ENCODE measurements at places on chromosomes 7 and 10.

- no peak for DNase-seq
These were observed 78.1 kb downstream of the INHBA start for GRCh38 chr7:41624818-41625217.

- no peak for DNase-seq
These were observed 114.5 kb downstream of the LRRC4 start for GRCh38 chr7:127916735-127917134.

DNA sequence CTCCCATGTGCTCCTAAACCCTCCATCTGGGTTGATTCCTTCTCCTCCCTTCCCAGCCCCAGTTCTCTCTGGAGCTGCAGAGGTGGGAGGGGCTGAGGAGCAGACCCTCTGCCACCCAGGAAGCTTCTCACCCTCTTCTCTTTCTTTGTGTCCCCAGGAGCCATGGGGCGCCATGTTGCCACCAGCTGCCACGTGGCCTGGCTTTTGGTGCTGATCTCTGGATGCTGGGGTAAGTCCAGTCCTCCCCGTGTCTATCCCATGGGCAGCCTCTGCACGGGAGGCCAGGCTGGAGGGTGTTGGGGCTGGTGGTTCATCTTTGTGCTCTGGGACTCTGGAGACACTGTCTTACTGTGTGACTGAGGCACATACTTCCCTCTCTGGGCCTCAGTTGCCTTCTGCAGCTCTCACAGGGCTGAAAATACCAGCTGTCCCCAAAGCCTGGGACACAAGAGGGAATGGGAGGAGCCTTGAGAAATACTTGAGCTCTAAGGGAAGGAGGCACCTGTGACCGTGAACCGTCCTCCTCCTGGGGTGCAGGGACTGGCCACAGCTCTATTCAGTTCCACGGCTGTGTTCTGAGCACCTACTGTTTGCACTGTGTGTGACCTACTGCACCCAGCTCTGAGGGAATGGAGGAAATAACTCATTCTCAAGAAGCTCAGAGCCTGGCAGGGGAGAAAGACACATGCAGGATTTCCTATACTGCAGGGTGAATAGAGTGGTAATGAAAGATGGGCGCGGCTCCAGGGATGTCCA, 43.1 kb downstream of the CDH23 start:
- DNase-seq, result no peak

- no peak for DNase-seq
These were observed 223.7 kb upstream of the HABP2 start for GRCh38 chr10:113329121-113329596.

DNA sequence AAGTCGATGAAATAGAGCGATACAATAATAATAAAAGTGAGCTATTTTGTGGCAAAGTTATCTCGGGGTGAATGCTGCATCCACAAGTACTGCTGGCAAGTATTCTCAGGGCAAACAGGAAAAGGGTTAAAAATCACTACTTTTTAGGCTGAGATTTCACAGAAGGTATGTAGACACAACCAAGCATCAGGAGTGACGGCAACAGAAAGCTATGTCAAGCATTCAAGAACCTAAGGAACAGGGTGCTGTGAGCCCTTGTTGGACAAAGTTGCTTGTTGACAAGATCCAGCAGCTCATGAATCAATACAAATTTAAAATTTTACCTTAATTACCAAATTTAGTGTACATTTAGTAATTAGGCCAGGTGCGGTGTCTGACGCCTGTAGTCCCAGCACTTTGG, 41.2 kb upstream of the C1QL3 start:
- no peak for DNase-seq

GRCh38 chr10:21150166-21150565, 253.1 kb upstream of the NEBL start:
- no peak for DNase-seq

Measured in left ventricle myocardium superior (tissue), 1 donor.